Kidney epithelial cell (primary cell): ENCODE measurements at places on chromosomes 5 and 9. TPM values are rescaled to one million over a fixed set of nuclear protein-coding genes. Genes with fewer than 3 reads are reported as not detected.

The FCN1 gene
- total RNA-seq: not detected in 2 replicates

The CDC20B gene
- 0.27 TPM in 1 of 2 replicates, not detected in the other for total RNA-seq

The PCDHGB1 gene
- 1.6 and 1.7 TPM in 2 replicates for total RNA-seq

The SCAI gene
- 2.3 and 5.8 TPM in 2 replicates for total RNA-seq

The DEPDC1B gene
- 10.6 TPM in 2 replicates for total RNA-seq

The SPINK6 gene
- total RNA-seq: not detected in 2 replicates

The PHYHD1 gene
- 17.8 and 21.2 TPM in 2 replicates for total RNA-seq

The OR1B1 gene
- not detected in 2 replicates for total RNA-seq

The PCDHAC1 gene
- total RNA-seq: 0.07 and 0.17 TPM in 2 replicates

The WDR5 gene
- 28.3 and 28.8 TPM in 2 replicates for total RNA-seq

DNA sequence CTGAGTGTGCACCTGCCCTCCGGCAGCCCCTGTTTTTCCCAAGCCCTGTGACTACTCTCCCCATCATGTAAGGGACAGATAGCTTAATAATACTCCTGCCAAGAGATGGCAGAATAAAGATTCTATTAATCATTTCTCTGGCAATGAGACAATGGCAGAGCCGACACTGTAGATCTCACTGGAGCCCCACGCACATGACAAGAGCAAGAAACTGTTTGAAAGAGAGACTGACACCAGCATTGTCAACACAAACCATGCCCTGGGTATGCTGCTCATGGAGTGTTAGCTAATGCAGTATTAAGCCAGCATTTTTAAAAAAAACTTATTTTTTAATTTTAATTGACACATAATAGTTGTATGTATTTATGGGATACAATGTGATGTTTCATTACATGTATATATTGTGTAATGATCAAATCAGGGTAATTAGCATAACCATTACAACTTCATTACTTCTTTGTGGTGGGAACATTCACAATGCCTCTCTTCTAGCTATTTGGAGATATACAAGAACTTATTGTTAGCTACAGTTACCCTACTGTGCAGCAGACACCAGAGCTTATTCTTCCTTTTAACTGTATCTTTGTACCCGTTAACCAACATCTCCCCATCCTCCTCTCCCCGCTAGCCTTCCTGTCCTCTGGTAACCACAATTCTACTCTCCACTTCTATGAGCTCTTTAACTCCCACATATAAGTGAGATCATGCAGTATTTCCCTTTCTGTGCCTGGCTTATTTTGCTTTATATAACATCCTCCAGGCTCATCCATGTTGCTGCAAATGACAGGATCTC lies 31.5 kb upstream of the SEMA4D start:
- DNase-seq: no peak

GRCh38 chr9:134173127-134174072 lies 9.0 kb upstream of the RNU6ATAC start:
- DNase-seq: no peak

- no peak for DNase-seq
These were observed 47.2 kb upstream of the FBXL7 start for GRCh38 chr5:15452781-15453180.

DNA sequence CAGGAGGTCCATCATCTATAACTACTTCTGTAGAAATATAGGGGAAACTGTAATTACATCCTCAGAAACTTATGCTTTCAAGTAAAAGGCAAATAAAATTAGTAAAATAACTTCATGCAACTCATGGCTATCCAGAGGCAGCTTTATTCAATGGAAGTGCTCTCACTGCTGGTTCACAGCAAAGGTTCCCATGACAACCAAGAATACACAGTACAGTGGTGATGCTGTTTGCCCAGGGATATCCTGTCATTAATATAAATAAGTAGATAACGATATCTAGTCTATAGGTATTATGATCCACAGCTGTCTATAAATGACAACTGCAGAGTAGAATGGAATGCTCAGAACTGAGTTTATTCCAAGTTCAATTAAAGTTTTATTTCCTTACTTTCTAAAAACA lies 390.3 kb downstream of the PDE4D start:
- DNase-seq: no peak

GRCh38 chr9:38226491-38226951 lies 157.5 kb upstream of the SHB start:
- DNase-seq: no peak

DNA sequence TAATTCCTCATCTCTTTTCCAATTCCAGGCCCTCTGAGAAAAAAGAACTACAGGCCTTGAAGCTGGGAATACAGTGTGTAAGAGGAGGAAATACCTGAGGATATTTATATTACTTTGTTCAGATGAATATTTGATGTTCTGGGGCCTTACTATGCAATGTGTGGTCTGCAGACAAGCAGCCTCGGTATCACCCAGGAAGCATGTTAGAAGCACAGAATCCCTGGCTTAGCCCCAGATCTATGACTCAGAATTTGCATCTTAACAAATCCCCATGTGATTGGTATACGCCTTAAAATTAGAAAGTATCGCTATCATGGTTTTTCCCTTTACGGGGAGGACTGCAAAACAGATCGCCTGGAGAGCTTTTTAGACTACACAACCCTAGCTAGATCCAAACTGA lies 121.0 kb downstream of the JAKMIP2 start:
- no peak for DNase-seq

GRCh38 chr9:105027084-105027483 lies 99.1 kb upstream of the ABCA1 start:
- no peak for DNase-seq

DNA sequence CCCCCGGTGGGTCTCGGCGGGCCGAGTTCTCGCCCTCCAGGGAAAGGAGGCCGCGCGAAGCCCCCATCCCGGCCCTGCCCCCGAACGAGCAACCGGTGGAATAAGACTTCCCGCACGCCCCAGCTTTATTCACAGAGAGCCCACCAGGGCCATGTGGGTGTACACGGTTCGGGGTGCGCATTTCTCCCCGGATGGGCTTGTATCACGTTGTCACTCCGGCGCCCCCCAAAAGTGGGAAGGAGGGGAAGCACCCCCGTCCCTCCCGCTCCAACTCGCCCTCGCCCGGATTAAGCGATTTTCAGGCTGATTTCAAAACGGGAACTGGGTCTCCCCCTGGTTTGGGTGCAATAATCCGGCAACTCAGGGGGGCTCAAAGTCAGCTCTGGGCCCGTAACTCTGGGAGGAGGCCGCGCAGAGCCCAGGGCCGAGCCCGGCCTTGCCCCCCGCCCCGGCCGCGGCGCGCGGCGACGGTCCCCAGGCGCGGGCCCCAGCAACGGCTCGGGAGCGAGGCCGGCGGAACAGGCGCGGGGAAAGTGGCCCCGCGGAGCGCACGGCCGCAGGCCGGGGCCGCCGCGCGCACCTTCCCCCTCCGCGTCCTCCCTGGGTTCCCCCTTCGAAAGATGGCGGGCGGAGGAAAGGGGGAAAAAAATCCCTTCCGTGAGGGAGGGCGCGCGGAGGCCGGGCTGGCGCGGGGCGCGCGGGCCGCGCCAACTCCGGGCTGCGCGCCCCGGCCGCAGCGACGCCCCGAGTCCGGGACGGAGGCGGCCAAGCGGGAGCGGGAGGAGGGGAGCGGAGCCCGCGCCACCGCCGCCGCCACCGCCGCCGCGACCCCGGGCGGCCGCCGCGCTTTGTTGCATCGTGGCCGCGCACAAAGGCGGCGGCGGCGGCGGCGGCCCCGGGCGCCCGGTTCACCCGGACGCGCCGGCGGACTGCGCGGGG lies 644 bp downstream of the BRD3 start:
- no peak for DNase-seq

GRCh38 chr9:121350993-121351561 lies 19.0 kb downstream of the STOM start:
- peak; percentile 37 for DNase-seq

- no peak for DNase-seq
These were observed 129.5 kb downstream of the SIL1 start for GRCh38 chr5:139068494-139069151.

DNA sequence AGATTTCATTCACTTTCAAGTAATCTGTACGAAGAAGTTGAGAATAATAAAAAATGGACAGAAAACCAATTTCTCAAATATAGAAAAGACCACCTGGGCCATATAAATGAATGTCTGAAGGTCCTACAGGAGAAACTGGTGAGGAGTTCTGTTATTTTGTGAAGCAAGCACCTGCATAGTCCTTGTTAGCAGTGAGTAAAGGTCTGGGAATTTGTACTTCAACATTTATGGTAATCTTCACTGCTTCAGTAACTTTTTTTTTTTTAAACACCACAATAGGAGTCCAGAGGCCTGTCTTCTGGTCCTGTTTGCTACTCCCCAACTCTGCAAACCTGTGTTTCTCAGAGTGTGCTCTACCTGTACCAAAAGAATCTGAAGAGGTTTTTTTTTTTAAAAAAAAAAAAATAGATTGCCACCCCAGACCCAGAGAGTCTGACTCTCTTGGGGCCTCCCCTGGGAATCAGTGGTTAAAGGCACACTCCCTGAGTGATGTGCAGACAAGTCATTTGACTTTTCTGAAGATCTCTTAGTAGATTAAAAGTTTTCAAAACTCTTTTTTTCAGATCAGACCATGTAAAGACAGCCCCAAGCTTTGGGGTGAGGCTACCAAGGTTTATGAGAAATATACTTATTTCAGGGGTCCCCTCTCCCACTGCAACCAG lies 55.5 kb downstream of the FAM81B start:
- DNase-seq: peak; percentile 90

DNA sequence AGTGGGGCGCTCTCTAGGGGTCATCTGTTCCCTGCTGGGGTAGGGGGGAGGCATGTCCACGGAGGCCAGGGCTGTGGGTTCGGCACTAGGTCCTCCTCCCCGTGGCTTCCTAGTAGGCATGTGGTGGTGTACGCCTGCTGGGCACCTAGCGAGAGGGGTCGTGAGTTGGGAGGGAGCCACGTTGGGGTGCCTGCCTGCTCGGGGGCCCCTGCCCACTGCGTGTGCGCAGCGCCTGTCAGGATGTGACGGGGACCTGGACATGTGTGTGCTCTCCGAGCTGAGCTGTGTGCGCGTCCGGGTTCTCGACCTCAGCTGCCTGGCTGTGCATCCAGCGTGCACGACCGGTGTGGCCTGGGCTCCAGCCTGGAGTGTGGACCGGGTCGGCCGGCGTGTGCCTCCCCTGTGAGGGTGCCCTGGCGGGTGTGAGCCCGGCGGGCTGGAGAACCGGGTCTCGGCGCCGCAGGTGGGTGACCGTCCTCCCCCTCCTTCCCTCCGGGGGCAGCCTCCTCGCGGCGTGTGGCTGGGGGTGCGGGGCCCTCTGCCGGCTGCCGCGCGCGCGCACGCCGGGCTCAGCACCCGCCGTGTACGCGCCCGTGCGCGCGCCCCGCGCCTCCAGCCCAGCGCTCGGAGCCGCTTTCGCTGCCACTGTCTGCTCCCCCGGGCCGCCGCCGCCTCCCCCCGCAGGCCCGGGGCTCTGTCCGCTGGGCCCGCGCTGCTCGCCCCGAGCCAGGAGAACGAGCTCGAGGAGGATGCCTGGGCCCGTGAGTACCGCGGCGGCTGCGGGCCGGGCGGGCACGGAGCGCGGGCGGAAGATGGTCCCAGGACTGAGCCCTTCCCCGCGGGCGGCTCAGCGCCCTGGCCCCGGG lies at the start of gene PRR7:
TSS of gene PRR7 (plus strand) at position 615 of the 866 bp plus-strand sequence. CDS start 8,254 bp downstream, outside the sequence.
- DNase-seq: no peak

DNA sequence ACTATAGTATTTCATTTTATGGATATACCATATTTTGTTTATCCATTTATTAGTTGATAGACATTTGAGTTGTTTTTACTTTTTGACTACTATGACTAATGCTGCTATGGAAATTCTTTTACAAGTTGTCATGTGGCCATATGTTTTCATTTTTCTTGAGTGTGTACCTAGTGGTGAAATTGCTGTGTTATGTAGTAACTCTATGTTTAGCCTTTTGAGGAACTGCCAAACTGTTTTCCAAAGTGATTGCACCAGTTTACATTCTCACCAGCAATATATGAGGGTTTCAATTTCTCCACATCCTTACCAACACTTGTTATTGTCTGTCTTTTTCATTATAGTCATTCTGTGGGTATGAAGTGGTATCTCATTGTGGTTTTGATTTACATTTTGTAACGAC lies 75.4 kb downstream of the GRIA1 start:
- no peak for DNase-seq

- DNase-seq: no peak
These were observed 18.1 kb downstream of the LARP1 start for GRCh38 chr5:154773326-154773725.

DNA sequence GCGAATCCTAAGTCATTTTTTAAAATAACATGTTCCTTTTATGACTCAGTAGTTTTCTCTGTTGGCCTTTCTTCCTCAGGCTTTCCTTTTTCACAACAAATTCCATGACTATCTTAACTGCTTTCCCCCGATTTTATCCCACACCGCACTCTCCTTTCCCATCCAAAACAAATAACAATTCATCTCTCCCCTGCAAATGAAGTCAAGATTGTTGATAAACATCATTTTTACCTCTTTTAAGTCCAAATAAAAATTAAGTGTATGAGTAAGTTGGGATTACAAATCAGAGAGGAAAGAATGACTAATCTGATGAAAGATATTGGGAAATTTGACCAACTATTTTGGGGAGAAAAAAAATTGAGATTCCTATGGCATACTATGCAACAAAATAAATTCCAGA lies 47.3 kb downstream of the SEC61B start:
- DNase-seq: no peak

DNA sequence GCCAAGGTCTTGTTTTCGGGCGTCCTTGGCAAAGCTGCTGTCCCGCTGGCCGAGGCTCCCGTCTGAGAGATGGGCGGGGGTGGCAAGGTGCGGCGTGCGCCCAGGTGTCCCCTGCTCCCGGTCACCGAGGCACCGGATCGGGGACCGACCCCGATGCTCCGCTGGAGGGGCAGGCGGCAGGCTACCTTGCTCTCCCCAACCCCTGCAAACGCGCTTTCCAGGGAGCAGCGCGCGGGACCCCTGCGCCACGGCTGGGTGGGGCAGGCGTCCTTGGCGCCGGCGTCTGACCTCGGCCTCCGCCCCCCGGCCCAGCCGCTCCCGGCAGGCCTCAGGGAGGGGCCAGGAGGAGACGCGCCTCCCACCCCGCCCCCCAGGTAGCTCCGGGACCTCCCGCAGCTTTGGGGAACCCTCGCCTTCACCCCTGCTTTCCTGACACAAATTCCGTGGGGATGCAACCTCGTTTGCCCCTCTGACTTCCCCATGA lies 551 bp downstream of the N4BP3 start:
- DNase-seq: no peak

- DNase-seq: no peak
These were observed 282.9 kb upstream of the MVB12B start for GRCh38 chr9:126043681-126044080.

- DNase-seq: no peak
These were observed 304.5 kb downstream of the TRPM3 start for GRCh38 chr9:70816891-70817290.

DNA sequence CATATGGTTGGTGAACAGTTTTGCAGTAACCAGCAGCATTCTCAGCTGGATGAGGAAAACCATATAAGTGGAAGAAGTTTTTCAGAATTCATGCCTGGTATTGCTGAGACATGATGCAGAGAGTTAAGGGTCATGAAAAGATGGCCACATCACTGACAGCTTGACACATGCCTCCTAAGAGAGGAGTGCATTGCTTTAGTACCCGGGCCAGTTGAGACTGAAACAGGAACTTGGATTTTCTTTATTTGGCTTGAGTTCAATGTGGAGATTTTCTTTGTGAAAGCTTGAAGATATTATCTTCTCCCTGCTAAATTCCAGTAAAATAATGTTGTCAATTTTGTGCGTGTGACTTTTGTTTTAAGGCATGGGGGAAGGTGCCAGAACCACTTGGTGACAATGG lies 35.8 kb downstream of the HACD4 start:
- DNase-seq: no peak
